ENCODE measurements at places on chromosomes 6 and 20. TPM values are rescaled to one million over a fixed set of nuclear protein-coding genes. Genes with fewer than 3 reads are reported as not detected.

Gene SGK2
- total RNA-seq, result 6.4 TPM

Gene APCDD1L
- 0.73 TPM for total RNA-seq

Gene CST4
- not detected for total RNA-seq

Gene PTK6
- 2.3 TPM for total RNA-seq

DNA sequence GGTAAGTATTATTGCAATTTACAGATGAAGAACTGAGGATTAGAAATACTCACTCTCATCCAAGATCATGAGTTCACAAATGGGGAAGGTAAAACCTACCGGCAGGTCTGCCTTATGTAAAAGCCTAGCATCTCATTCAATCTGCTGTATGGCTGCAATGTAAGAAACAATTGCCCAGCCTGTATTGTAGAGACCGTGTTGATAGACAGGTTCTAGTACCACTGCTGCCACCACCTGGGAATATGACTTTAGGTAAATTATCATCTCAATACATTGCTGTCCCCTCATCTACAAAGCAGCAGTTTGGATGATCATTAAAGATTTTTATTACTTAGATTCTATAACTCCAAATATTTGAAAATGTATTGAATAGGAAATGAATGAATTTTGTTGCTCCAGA, 23.3 kb upstream of the ARHGAP18 start:
- no peak for DNase-seq

GRCh38 chr6:722608-723007, 29.7 kb upstream of the EXOC2 start:
- no peak for DNase-seq

- DNase-seq, result no peak
These were observed 109.1 kb upstream of the MLIP start for GRCh38 chr6:54002116-54002515.

DNA sequence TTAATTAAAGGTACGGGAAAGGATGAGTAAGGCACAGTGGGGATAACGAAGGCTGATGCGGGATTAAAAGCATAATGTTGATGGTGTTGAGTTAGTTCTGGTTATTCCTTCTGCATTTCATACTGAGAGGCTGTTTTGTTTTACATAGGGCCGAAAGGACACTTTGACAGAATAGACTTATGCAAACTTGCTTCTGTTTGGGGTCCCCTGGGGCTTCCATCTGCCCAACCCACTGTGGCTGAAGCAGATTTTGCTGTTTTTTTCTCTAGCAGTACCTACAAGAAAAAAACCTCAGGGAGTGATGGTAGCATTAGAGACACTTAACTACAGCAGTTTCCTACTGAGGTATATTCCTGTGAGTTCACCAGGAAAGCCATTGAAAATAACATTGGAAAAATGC, 136.1 kb upstream of the SUPT3H start:
- no peak for DNase-seq

All from breast epithelium (tissue), 4 donors.